ENCODE measurements at places on chromosomes 3 and 15. TPM values are rescaled to one million over a fixed set of nuclear protein-coding genes. Genes with fewer than 3 reads are reported as not detected.

The ST8SIA2 gene
- total RNA-seq, result not detected

The C3orf49 gene
- not detected for total RNA-seq

The PGBD4 gene
- 4.1 TPM for total RNA-seq

The RASGRP1 gene
- 204 TPM for total RNA-seq

The ACKR4 gene
- not detected for total RNA-seq

The PLCH1 gene
- 0.37 TPM for total RNA-seq

The IMPG2 gene
- total RNA-seq, result 0.37 TPM

The CYP1A2 gene
- total RNA-seq, result not detected

The HCLS1 gene
- total RNA-seq, result 350 TPM

The TGM4 gene
- not detected for total RNA-seq

The CCR4 gene
- total RNA-seq, result 60.3 TPM

The PATL2 gene
- total RNA-seq, result 20.5 TPM

The LEO1 gene
- 32.0 TPM for total RNA-seq

The CTXN2 gene
- total RNA-seq, result not detected

The TMEM207 gene
- total RNA-seq, result not detected

The CLDN18 gene
- not detected for total RNA-seq

The EXD1 gene
- total RNA-seq, result not detected

The GPR62 gene
- not detected for total RNA-seq
